Activated CD8-positive, alpha-beta memory T cell treated with anti-CD3 and anti-CD28 coated beads, Interleukin-2, amount 10 ng/mL, durations not matched to agents 7 days and 5 days (primary cell): ENCODE measurements at places on chromosomes 11 and 22.

DNA sequence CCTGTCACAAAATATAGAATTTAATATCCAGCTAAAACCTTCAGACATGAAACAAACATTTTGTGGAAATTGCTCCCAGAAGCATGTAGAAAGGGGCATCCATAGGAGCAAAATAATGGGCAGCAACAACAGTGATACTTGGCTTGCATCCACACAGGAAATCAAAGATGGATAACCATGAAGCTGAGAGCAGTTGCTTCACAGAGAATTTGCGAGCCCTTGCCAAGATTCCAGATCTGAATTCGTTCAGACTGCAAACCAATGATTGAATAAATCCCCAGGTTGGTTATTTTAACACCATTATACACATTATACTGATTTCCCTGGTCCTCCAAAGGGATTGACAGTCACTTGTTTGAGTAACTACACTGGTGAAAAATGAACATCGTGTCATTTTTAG is 15.6 kb upstream of the OR51L1 start:
- H3K27ac ChIP-seq = no peak overlapping the region
- no peaks in the 10 kb centered on the region for H3K27me3 ChIP-seq
- no peak overlapping the region for H3K4me3 ChIP-seq
- no peaks in the 10 kb centered on the region for H3K36me3 ChIP-seq
- DNase-seq = no peak

DNA sequence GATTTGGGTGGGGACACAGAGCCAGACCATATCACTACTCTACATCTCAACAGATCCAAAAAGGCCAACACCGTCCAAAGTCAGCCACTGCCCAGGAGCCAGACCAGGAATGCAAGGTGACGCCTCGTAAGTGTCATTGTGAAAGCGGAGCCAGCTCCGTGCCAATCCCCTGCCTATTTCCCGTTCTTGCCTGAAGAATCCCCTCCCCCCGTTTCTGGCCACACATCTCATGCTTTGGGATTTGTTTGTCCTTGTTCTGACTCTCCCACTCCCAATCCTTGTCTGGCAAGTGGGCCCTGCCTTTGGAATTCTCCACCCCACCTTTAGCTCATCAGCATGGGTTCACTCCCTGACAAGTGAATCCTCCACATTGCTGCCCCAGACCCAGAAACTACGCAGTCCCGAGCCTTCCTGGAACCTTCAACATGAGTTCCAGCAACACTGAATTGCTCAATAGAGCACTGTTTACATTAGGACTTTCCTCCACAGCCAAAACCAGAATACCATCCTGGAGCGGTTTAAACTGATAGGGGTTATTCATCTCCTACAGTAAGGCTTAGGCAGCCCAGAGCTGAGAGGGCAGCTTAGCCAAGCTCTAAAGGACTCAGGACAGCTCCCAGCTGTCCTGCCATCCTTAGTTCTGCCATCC is 6.0 kb upstream of the SLC35C1 start:
- H3K4me3 ChIP-seq = no peak overlapping the region
- H3K4me1 ChIP-seq = peaks cover 4% of the 10 kb centered on the region
- no peaks in the 10 kb centered on the region for H3K36me3 ChIP-seq
- DNase-seq = no peak
- H3K27me3 ChIP-seq = no peaks in the 10 kb centered on the region

GRCh38 chr22:21041937-21042336 is 3.8 kb upstream of the LRRC74B start:
- peaks cover 48% of the 10 kb centered on the region for H3K27me3 ChIP-seq
- peaks cover 22% of the 10 kb centered on the region for H3K4me1 ChIP-seq
- H3K36me3 ChIP-seq = no peaks in the 10 kb centered on the region
- DNase-seq = no peak
- H3K4me3 ChIP-seq = no peak overlapping the region

DNA sequence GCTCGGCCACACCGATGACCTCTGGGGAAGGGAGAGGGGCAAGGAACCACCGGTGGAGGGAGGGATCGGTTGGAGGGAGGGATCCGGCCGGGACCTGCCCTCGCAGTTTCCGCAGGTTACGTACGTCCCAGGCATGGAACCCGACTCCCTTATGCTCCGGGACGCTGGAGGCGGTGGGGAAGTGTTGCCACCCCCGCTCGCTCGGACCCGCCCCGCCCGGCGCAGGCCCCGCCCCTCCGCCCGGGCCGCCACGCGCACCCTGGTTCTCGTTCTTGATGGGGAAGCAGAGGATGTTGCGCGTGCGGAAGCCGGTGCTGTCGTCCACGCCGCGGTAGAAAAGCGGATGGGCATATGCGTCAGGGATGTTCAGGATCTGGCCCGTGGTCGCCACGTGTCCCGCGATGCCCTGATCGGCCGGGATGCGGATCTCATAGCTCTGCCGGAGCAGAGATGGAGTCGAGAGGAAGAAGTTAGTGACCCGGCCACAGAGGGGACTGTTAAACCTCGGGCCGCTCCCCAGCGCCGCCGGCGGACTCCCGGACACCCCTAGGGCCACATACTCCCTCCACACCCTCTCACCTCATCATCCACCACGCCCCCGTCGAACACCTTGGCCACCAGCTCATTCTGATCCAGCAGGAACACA is 89.8 kb downstream of the PDE2A start:
- peaks cover 33% of the 10 kb centered on the region for H3K4me1 ChIP-seq
- no peak overlapping the region for H3K27ac ChIP-seq
- H3K27me3 ChIP-seq = peaks cover 27% of the 10 kb centered on the region
- DNase-seq = peak; percentile 71

DNA sequence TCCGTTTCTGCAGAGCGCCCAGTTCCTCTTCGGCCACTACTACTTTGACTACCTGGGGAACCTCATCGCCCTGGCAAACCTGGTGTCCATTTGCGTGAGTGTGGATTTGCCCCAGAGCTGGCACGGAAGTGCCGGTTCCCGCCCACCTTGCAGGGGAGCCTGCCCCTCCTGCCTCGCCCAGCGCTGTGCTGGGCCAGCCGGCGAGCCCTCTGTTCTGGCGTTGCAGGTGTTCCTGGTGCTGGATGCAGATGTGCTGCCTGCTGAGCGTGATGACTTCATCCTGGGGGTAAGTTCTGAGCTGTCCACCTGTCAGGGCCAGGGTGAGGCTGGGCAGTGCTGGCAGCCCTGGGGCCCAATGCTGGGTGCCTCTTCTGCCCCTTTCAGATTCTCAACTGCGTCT is 29.8 kb downstream of the TPCN2 start:
- DNase-seq = no peak
- H3K27ac ChIP-seq = no peak overlapping the region
- no peak overlapping the region for H3K4me3 ChIP-seq
- H3K36me3 ChIP-seq = peaks cover 4% of the 10 kb centered on the region
- peaks cover 12% of the 10 kb centered on the region for H3K4me1 ChIP-seq

- H3K4me1 ChIP-seq = peaks cover 50% of the 10 kb centered on the region
- peak overlapping the region; percentile 92 for H3K4me3 ChIP-seq
- DNase-seq = no peak
- H3K36me3 ChIP-seq = peaks cover 20% of the 10 kb centered on the region
Observed at GRCh38 chr11:110294509-110294908, 1.9 kb downstream of the RDX start.

DNA sequence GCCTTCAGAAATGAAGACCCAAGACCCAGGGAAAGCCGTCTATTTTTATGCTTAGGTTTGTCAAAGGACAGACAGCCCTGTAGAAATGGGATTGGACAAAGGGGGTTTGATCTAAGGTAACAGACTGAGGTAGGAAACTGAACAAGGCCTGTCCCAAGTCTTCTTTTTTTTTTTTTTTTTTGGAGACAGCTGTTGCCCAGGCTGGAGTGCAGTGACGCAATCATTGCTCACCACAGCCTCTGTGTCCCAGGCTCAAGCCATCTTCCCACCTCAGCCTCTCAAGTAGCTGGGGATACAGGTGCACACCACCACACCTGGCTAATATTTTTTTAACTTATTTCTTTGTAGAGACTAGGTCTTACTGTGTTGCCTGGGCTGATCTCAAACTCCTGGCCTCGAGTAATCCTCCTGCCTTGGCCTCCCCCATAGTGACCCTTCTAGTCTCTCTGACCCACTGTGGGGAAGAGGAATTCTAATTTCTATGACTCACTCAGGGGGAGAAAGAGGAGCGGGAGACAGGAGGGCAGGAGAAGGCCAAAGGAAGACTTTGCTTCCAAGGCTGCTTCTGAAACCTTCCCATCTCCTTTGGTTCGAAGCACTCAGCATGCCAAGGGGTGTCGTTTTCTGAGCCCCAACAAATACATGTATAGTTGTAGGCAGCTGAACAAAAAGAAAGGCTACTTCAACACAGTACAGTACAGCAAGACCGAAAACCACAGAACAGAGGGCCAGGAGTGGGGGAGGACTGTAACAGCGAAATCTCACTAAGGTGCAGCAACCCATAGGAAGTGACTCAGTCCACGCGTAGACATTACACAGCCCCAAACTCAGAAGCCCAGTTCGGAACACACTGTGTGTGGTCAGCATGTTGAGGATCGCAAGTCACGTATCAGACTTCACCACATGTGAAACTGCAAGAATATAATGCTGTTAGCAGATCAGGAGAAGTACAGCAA is 872 bp downstream of the TMA7B start:
- H3K36me3 ChIP-seq = peaks cover 84% of the 10 kb centered on the region
- peaks cover 71% of the 10 kb centered on the region for H3K4me1 ChIP-seq
- DNase-seq = peak; percentile 95
- peak overlapping the region; percentile 54 for H3K4me3 ChIP-seq

GRCh38 chr11:66287889-66288670 is 863 bp downstream of the YIF1A start:
- H3K4me3 ChIP-seq = peak overlapping the region; percentile 91
- DNase-seq = no peak
- H3K27ac ChIP-seq = peak overlapping the region; percentile 89
- peaks cover 24% of the 10 kb centered on the region for H3K27me3 ChIP-seq

DNA sequence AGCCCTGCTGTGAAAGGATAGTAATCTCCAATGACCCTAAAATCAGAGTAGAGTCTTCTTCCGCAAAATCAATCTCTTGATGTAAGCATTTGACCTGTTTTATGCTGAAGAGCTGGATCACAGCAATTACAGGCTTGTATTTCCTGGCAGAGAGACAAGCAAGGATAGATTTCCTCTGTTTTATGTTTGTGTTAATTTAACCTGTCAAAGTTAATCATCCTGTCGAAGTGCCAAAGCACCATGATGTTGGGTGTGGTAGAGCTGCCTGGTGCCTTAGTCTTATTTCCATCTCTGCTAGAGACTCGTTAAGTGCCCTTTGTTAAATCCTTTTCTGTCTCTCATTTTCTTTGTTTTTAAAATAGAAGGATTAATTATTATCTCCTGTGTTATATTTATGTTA is 248.1 kb downstream of the CNTN5 start:
- H3K4me1 ChIP-seq = no peaks in the 10 kb centered on the region
- H3K27me3 ChIP-seq = no peaks in the 10 kb centered on the region
- no peaks in the 10 kb centered on the region for H3K36me3 ChIP-seq
- no peak overlapping the region for H3K4me3 ChIP-seq
- DNase-seq = no peak

DNA sequence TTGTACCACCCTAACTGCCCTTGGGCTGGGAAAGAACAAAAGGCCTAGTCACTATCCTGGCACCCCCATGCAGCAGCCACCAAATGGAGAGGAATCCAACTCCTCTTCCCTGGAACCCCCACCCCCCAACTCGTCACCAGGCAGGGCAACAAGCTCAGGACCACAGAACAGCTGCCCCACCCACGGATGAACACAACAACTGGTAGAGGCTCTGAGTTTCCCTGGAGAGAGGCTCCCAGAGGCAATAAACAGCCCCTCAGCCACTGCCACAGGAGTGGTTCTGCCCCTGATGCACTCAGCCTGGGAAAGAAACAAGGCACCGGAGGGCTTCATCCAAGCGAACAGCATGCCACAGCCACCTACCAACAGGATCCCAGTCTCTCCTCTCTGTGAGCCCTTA is 778.4 kb upstream of the FAT3 start:
- H3K27me3 ChIP-seq = no peaks in the 10 kb centered on the region
- no peak overlapping the region for H3K4me3 ChIP-seq
- no peaks in the 10 kb centered on the region for H3K36me3 ChIP-seq

DNA sequence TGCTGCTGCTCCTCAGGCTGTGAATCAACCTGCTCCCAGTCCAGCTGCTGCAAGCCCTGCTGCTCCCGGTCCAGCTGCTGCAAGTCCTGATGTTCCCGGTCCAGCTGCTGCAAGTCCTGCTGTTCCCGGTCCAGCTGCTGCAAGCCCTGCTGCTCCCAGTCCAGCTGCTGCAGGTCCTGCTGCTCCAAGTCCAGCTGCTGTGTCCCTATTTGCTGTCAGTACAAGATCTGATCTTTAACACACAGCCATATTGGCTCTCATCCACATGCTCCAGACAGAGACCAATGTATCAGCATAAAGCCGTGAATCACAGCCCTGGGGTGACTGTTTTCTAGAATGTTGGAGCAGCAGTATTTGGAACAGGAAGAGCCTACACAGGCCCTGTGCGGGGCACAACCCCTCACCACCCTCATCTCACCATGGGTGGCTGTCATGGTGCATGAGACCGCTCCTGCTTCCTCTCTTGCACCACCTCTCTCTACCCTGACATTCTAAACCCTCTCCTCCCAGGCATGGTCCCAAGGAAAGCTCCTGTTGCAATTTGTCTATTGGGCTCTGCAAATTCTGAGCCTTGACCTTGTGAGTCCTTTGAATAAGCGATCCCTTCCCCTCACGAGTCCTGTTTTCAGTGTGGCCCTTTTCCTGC is 3.5 kb downstream of the KRTAP5-10 start:
- H3K4me3 ChIP-seq = no peak overlapping the region
- H3K27ac ChIP-seq = no peak overlapping the region
- no peaks in the 10 kb centered on the region for H3K36me3 ChIP-seq
- no peak for DNase-seq
- no peaks in the 10 kb centered on the region for H3K4me1 ChIP-seq

DNA sequence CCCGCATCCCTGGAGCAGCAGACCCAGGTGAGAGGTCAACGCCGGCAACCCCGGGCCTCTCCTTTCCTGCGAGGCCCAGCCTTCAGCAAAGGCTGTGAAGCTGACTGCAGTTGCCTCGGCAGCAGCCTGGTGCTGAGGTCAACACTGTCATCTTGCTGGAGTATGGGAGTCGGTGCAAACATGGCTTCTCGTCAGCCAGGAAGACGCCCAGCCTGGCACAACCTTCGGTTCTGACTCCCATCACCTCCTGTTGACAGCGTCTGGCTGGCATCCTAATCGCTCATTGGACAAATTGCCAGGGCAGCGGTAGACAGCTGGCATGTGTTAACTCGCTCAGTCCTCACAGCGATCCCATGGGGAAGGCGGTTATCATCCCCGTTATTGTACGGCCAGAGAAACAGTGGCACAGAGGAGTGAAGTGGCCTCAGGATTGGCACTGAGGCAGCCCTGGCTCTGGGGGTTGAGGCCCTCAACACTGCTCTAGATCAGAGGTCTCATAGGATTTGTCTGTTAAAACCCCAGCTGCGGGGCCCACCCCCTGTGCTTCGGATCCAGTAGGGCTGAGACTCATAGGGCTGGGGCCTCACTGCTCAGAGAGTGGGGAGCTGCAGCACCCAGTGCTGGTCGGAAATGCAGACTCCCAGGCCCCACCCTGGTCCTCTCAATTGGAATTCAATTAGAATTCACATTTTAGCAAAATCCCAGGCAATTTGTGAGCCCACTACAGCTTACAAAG is 39.3 kb upstream of the TP53I11 start:
- H3K4me1 ChIP-seq = peaks cover 2% of the 10 kb centered on the region
- H3K36me3 ChIP-seq = no peaks in the 10 kb centered on the region
- no peak overlapping the region for H3K4me3 ChIP-seq
- no peak overlapping the region for H3K27ac ChIP-seq
- DNase-seq = peak; percentile 19
- H3K27me3 ChIP-seq = peaks cover 2% of the 10 kb centered on the region
